ENCODE measurements at places on chromosomes 2 and 18.
A peak's percentile ranks its signal among the peaks of the same experiment; 100 is the strongest.

- DNase-seq: peak; percentile 82
Observed at GRCh38 chr2:58571181-58571852, 330.2 kb upstream of the FANCL start.

DNA sequence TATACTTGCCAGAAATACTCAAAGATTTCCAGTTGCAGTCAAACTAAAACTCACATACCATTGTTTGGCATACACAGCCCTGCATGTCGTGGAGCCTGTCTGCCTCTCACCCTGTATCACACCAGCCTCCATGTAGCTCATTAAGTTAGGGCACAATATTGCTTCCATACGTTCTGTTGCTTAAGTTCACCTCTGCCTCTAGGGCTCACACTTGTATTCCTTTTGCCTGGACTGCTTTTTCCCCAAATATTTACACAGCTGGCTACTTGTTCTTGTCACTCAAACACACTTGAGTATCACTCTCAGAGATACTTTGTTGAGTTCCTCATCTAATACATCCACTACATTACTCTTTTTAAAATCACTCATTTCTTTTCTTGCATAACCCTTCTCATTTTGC lies 83.1 kb downstream of the PTH2R start:
- no peak for DNase-seq

DNA sequence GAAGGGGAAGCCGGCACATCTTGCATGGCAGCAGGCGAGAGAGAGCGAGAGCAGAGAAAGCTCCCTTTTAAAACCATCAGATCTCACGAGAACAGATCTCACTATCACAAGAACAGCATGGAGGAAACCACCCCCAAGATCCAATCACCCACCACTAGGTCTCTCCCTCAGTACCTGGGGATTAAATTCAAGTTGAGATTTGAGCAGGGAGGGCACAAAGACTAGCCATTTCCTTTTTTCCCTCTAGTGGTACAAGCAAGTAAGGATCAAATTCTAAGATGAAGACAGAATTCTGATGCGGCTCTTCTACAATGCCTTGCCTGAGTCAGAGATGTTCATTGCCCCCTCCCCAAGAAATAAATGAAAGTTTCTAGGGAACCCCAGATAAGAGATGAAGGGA lies 45.6 kb upstream of the ANKRD44 start:
- no peak for DNase-seq

GRCh38 chr2:74041182-74041581 lies 56.5 kb downstream of the TET3 start:
- no peak for DNase-seq

- no peak for DNase-seq
Observed at GRCh38 chr18:13909141-13909940, 6.0 kb downstream of the MC2R start.

DNA sequence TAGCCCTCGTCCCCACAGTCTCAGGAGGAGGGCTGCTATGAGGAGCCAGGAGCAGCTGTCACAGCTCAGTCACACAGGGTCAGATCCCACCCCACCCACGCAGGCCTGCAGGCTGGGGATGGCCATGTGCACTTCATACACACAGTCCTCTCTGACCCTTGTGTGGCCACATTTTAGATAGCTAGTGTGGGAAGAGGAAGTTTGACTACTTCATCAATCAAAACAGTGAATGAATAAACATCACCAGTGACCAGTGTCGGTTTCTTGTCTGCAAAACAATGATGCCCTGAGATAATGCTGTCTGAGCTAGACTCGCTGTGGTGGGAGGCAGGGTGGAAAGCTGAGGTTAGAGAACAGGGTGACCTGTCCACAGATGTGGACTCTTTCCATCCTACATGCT lies 107.1 kb downstream of the PIEZO2 start:
- DNase-seq: no peak

- no peak for DNase-seq
Observed at GRCh38 chr2:55176094-55176415, 56.0 kb downstream of the CLHC1 start.

DNA sequence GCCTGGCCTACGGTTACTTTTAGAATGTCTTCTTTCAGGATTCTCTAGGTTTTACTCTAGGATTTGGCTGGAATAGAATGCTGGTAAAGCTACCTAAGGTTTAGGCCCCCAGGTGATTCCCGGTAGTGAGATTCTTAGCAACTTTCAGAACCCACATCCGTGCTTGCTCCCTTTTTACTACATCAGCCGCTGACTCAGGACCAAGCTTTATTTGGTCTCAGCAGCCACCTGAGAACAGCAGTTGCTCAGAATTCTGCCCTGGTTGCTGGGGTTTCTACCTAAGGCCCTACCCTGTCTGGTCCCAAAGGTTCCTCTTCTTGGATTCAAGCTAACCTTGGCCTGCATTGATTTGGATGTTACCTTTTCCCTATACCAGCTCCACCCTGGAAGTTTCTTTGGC lies 36.1 kb upstream of the NDUFV2 start:
- no peak for DNase-seq

DNA sequence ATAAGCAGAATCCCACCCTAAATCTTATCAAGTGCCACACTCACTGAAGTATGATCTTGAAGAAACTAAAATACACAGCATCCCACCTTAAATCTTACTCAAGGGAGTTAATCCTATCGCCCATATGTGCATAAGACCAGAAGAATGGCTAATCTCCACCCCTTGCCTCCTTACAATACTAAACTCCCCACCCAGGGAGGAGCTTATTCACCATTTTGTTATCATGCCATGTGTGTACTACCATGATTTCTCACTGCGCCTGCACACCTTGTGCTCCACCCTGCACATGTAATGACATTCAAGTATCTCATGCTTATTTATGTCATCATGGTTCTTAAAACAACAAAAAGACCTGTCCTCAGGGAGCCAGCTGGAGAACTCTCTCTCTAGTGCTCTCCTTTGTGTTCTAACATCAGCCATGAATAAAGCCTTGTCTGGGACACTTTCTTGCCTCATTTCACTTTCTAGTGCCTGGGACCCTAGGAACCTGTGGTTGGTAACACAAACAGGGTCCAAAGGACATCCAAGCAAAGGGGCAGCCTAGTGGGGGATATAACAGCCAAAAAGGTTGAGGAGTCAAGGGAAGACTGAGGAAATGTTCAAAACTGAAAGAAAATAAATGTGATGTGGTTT lies 87.4 kb downstream of the SLC66A3 start:
- DNase-seq: no peak

DNA sequence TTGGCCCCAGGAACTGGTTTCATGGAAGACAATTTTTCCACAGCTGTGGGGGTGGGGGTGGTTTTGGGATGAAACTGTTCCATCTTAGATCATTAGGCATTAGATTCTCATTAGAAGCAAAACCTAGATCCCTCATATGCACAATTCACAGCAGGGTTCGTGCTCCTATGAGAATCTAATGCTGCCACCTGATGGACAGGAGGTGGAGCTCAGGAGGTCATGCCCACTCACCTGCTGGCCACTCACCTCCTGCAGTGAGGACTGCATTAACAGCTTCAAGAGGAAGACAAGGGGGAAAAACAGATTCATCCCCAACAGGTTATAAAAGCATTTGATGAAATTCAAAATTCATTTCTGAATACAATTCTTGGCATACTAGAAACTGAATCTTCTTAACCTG lies 38.5 kb downstream of the THAP4 start:
- DNase-seq: no peak

DNA sequence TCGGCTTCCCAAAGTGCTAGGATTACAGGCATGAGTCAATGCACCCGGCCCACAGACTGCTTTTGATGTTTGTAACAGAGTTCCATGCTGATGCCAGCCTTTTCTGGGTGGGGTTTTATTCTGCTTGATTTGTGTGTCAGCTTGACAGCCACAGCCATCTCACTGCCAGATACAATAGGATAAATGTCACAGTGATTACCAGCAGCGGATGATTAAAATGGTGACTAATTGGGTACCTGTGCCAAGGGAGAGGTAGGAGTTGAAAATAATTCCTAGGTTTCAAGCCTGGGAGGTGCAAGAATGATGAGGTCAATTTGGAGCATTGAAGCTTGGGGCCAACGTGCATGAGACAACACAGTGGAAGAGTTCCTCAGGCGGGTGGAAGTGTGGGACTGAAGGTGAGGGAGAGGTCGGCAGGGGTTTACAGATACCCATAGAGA lies 39.4 kb downstream of the SH2D6 start:
- DNase-seq: no peak

DNA sequence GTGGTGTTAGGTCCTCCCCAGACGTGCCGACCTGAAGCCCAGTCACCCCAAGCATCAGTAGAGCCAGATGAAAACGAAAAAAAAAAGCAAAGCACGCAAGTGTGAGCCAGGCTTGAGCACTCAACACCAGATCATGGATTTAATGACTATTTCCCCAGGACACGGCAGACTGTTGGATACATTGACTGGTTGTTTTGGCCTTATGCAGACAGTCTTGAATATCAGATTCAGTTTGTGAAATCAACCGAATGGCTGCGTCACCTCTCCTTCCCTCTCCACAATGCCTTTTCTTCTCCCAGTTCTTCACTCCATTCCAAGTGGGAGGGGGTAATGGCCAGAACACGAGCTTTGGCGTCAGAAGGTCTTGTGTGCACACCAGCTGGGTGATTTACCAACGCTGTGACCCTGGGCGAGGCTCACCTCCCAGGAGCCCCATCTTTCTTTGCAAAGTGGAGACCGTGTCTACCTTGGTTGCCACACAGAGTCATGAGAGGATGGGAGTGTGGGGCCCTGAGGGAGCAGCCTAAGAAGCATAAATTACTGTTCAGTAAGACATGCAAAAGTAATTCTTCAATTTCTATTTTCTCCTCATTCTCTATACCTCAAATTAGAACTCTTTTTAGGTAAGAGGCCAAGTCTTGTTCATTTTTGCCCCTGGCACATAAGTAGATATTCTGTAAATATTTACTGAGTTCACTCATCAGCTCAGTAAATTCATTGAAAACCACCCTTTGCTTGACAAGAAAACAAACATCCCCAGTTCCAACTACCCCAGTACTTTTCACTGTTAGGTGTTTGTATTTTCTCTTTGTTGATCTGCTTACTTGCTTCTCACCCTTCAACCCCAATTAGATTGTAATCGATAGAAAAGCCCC lies 181.1 kb upstream of the COPS8 start:
- DNase-seq: no peak

- DNase-seq: no peak
Observed at GRCh38 chr2:199025146-199025545, 432.6 kb downstream of the SATB2 start.

- DNase-seq: no peak
Observed at GRCh38 chr2:226796012-226796839, 3.4 kb downstream of the IRS1 start.

GRCh38 chr2:221106241-221106640 lies 465.9 kb downstream of the EPHA4 start:
- no peak for DNase-seq

GRCh38 chr2:83196225-83196624 lies 1262.9 kb downstream of the SUCLG1 start:
- DNase-seq: no peak

GRCh38 chr2:96342085-96342484 lies 6.5 kb downstream of the NCAPH start:
- DNase-seq: no peak

GRCh38 chr2:11012131-11012693 lies 100.5 kb downstream of the KCNF1 start:
- no peak for DNase-seq

DNA sequence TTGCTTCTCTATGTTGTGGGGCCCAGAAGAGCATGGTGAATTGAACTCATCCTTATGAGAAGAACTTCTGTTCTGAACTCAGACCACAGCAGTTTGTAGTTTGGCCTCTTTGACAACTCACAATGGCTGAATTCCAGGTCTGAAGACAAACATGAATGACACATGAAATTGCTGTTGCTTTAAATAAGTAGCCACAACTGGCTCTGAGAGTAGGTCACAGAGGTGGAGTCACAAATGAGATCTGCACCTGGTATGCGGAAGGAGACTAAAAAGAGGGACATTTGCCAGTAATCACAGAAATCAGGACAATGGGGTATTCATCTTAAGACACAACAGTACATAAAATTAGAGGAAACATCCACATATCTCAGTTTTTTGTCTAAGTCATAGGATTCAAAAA lies 290.3 kb upstream of the MMADHC start:
- DNase-seq: no peak

- no peak for DNase-seq
Observed at GRCh38 chr2:138879931-138880330, 99.7 kb upstream of the NXPH2 start.

GRCh38 chr2:102848366-102848839 lies 86.6 kb downstream of the TMEM182 start:
- DNase-seq: peak; percentile 91

GRCh38 chr2:203062126-203062525 lies 47.5 kb downstream of the NBEAL1 start:
- DNase-seq: no peak

DNA sequence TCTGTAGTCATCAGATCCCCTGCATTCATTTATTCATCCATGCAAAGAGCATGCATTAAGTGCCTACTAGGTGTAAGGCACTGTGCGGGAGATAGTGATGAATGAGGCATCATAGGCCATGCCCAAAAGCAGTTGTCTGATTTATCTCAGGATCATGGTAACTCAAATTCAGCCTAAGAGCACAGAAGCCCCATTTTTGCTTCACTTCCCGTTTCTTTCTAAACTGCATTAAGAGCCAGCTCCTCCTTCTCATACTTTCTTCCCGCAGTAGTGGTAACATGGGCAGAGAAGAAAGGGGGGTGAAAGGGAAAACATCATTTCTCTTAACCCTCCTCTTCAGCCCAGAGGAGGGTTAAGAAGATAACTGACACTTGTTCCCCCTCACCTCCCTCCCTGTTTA lies 2.9 kb downstream of the GPR45 start:
- no peak for DNase-seq

GRCh38 chr2:240198226-240198625 lies 57.8 kb upstream of the OTOS start:
- DNase-seq: peak; percentile 13

DNA sequence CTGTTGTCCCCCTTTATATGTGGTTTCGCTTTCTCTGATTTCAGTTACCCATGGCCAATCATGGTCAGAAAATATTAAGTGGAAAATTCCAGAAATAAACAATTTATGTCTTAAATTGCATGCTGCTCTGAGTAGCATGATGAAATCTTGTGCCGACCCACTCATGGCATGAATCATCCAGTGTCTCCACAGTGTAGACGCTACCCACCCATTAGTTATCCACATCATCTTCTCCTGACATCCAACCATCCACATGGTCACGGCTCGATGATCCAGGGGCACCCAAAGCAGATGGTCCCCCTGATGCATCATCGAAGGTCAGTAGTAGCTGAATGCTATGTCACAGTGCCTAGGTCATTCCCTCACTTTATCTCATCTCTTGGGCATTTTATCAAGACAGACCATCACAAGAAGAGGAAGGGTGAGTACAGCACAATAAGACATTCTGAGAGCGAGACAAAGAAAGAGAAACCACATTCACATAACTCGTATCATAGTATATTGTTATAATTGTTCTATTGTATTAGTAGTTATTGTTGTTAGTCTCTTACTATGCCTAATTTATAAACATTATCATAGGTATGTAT lies 44.1 kb upstream of the ACKR3 start:
- DNase-seq: no peak

- DNase-seq: no peak
Observed at GRCh38 chr2:135965756-135966155, 19.7 kb downstream of the DARS1 start.

Measured in islet precursor cell (in vitro differentiated cells).